Ovary (tissue), 10 donors: ENCODE measurements at places on chromosomes 3 and 15. TPM values are rescaled to one million over a fixed set of nuclear protein-coding genes. Genes with fewer than 3 reads are reported as not detected.

Gene ISL2
- not detected for total RNA-seq

Gene IL17RD
- 35.1 TPM for total RNA-seq

Gene PFKFB4
- total RNA-seq, result 8.0 TPM

Gene IL20RB
- total RNA-seq, result 0.60 TPM

Gene SOX14
- total RNA-seq, result not detected

Gene ERICH6
- 0.51 TPM for total RNA-seq

Gene SHF
- total RNA-seq, result 23.6 TPM

Gene ADGRG7
- not detected for total RNA-seq

Gene MANF
- total RNA-seq, result 75.5 TPM

Gene CFAP92
- total RNA-seq, result 3.5 TPM

Gene TTLL13
- not detected for total RNA-seq

Gene GOLGA6L9
- 3.1 TPM for total RNA-seq

Gene ALS2CL
- 7.7 TPM for total RNA-seq

Gene AGBL1
- total RNA-seq, result not detected

Gene POPDC2
- 2.4 TPM for total RNA-seq

Gene ISLR2
- 0.13 TPM for total RNA-seq

Gene CCDC191
- total RNA-seq, result 4.6 TPM

Gene FOXL2NB
- 57.3 TPM for total RNA-seq

Gene SLC30A4
- total RNA-seq, result 10.9 TPM

Gene FEZF2
- not detected for total RNA-seq

Gene GOLGA6L7
- total RNA-seq, result not detected

Gene FAM43A
- 4.0 TPM for total RNA-seq

Gene CCR4
- not detected for total RNA-seq

Gene SH2D7
- not detected for total RNA-seq

Gene GABRB3
- total RNA-seq, result 1.8 TPM

Gene SCN5A
- 3.7 TPM for total RNA-seq

Gene GRK7
- total RNA-seq, result not detected

Gene SLCO2A1
- 2.8 TPM for total RNA-seq

Gene ADPRH
- total RNA-seq, result 4.5 TPM

Gene CCDC54
- not detected for total RNA-seq

Gene NCEH1
- 3.5 TPM for total RNA-seq

Gene JMJD7
- total RNA-seq, result 21.4 TPM

Gene HHLA2
- total RNA-seq, result not detected

Gene MRPS22
- 37.7 TPM for total RNA-seq

Gene ZNF620
- 3.8 TPM for total RNA-seq

Gene TRPM1
- total RNA-seq, result not detected

Gene GFM1
- 28.8 TPM for total RNA-seq

Gene C3orf49
- total RNA-seq, result not detected

Gene ATP13A5
- 0.36 TPM for total RNA-seq

Gene RARRES1
- 11.1 TPM for total RNA-seq

Gene MEX3B
- 3.6 TPM for total RNA-seq

Gene CRABP1
- total RNA-seq, result 0.56 TPM

Gene AGTR1
- 1.2 TPM for total RNA-seq

Gene NCK1
- total RNA-seq, result 35.9 TPM

Gene GABRA5
- total RNA-seq, result not detected

Gene MST1R
- 2.2 TPM for total RNA-seq

Gene LRRIQ4
- total RNA-seq, result 0.30 TPM

Gene GPR171
- 0.99 TPM for total RNA-seq
